CD8-positive, alpha-beta memory T cell (primary cell): ENCODE measurements at places on chromosomes 16 and 17.

GRCh38 chr16:75502916-75503605, 7.8 kb upstream of the CHST6 start:
- H3K4me3 ChIP-seq, result no peak overlapping the region
- no peak overlapping the region for H3K27ac ChIP-seq
- H3K27me3 ChIP-seq, result no peaks in the 10 kb centered on the region
- no peaks in the 10 kb centered on the region for H3K4me1 ChIP-seq
- no peaks in the 10 kb centered on the region for H3K36me3 ChIP-seq
- DNase-seq, result no peak

DNA sequence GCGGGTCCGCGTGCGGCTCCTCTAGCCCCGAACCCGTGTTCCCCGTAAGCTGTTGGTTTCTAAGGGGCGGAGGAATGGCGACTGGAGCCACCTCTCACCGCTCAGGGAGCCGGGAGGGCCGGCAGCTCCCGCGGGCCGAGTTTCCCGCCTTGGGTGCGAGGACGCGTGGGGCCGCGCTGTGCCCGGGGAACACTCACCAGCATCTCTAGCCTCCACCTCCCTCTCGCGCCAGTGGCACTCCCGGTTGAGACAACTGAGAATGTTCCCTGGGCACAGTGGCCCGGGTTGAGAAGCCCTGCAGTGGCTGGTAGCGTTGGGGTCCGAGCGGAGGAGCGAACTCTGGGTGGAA, 560 bp downstream of the TELO2 start:
- H3K36me3 ChIP-seq, result no peaks in the 10 kb centered on the region
- DNase-seq, result no peak
- H3K27me3 ChIP-seq, result no peaks in the 10 kb centered on the region

DNA sequence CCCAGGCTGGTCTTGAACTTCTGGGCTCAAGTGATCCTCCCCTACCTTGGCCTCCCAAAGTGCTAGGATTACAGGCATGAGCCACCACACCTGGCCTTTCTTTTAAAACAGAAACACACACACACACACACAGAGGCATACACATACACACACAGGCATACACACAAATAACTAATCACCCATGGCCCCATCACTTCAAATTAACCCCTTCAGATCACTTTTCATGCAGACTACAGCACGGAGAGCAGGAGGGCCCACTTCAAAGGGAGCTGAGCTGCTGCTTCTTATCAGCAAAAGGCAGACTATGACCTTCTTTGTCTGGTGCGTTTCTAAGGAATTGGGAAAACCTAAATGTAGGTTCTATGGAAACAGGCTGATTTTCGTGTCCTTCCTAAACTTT, 1.9 kb downstream of the CLCN7 start:
- H3K27me3 ChIP-seq, result no peaks in the 10 kb centered on the region
- H3K4me3 ChIP-seq, result no peak overlapping the region
- peak overlapping the region; percentile 6 for H3K27ac ChIP-seq
- peaks cover 19% of the 10 kb centered on the region for H3K4me1 ChIP-seq
- H3K36me3 ChIP-seq, result no peaks in the 10 kb centered on the region
- no peak for DNase-seq

DNA sequence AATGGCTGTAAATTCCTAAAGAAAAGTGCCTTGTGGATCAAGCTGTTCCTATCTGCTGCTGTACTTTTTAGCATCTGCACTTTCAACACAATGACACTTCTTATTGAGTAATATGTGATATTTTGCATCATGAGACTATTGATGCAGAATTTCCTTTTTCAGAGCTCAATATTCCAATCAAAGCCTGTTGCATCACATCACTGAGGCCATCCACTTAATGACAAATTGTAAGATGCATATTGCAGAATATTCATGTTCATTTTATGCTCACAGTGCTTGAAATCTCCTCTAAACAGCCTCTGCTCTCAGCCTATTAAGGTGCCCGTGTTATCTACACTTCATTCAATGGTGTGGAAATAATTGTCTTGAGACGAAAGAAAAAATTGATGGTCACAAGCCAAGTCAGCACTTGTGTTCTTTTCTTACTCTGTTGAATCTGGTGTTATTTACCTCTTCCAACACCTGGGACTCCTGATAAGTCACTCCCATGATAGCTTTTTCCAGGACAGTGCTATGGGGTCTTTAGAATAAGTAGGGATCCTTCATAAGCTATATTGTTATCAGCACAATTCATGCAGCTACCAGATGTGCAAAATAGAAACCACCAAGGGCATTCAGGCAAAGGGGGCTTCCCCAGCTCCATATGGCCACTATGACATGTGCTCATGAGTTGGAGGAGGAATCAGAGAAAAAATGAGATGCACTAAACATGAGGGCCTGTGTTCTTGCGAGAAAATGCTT, 9.3 kb upstream of the SKAP1 start:
- DNase-seq, result no peak
- no peaks in the 10 kb centered on the region for H3K27me3 ChIP-seq
- H3K36me3 ChIP-seq, result no peaks in the 10 kb centered on the region
- peaks cover 92% of the 10 kb centered on the region for H3K4me1 ChIP-seq
- H3K4me3 ChIP-seq, result peak overlapping the region; percentile 21

DNA sequence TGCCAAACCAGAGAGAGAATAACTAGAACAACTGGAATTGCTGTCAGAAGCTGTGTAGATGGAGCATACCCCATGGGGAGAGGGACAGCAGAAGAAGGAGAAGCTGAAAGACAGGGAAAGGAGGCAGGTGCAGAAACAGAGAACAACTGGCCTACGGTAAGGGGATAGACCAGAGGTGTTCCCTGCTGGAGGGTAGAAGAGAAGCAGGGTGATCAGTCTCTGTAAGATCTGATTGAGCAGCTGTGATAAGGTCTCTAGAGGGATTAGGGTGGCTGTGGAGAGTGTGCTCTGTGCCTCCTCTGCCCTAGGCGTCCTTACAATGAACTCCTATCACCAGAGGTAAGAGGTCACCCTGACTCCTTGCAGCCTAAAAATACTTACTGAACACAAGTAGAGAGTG, 30.4 kb upstream of the HS3ST3B1 start:
- H3K4me1 ChIP-seq, result no peaks in the 10 kb centered on the region
- H3K27me3 ChIP-seq, result no peaks in the 10 kb centered on the region
- no peak for DNase-seq

DNA sequence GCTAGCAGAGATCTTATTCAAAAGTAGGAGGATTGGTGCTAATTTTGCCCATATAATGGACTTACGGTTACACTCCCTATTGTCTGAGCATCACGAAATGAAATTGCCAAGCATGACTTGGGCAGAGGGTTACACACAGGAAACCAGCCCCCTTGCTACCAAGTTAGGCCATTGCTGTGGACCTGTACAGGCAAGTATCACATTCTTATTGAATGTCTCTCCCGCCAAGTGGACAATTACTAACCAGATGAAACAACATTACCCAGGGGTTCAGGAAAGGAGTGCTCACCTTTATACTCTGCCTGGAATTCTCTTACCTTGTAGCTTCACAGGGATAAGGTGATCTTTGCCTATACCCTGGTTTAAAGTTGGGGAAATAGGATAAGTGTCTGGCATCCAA, 70.6 kb upstream of the TOX3 start:
- no peaks in the 10 kb centered on the region for H3K4me1 ChIP-seq
- H3K36me3 ChIP-seq, result no peaks in the 10 kb centered on the region
- no peak for DNase-seq
- H3K4me3 ChIP-seq, result no peak overlapping the region

GRCh38 chr16:52929478-52930400, 123.0 kb downstream of the CHD9NB start:
- H3K27ac ChIP-seq, result no peak overlapping the region
- H3K4me3 ChIP-seq, result no peak overlapping the region
- no peak for DNase-seq

DNA sequence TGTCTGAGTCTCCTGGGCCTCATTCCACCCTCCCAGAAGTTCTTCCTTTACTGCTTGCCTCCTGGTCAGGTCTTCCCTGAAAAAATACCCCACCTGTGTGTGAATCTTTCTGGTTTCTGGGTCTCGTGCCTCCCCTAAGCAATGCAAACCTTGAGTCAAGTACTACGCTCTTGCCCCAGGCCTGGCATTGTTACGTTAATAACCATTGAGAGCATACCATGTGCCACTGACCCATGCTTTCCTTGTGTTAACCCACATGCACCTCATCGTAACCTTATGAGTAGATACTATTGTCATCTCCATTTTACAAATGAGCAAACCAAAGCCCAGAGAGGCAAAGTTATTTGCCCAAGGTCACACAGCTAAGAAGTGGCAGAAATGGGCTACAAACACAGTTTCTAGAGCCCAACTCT, 25.4 kb upstream of the TOB1 start:
- no peaks in the 10 kb centered on the region for H3K36me3 ChIP-seq
- H3K27ac ChIP-seq, result no peak overlapping the region
- no peak overlapping the region for H3K4me3 ChIP-seq
- no peak for DNase-seq
- no peaks in the 10 kb centered on the region for H3K27me3 ChIP-seq

- H3K4me3 ChIP-seq, result peak overlapping the region; percentile 92
- DNase-seq, result peak; percentile 67
- H3K27me3 ChIP-seq, result no peaks in the 10 kb centered on the region
- peak overlapping the region; percentile 89 for H3K27ac ChIP-seq
- peaks cover 54% of the 10 kb centered on the region for H3K4me1 ChIP-seq
- no peaks in the 10 kb centered on the region for H3K36me3 ChIP-seq
Observed at GRCh38 chr16:27314161-27314723, 468 bp downstream of the IL4R start.

DNA sequence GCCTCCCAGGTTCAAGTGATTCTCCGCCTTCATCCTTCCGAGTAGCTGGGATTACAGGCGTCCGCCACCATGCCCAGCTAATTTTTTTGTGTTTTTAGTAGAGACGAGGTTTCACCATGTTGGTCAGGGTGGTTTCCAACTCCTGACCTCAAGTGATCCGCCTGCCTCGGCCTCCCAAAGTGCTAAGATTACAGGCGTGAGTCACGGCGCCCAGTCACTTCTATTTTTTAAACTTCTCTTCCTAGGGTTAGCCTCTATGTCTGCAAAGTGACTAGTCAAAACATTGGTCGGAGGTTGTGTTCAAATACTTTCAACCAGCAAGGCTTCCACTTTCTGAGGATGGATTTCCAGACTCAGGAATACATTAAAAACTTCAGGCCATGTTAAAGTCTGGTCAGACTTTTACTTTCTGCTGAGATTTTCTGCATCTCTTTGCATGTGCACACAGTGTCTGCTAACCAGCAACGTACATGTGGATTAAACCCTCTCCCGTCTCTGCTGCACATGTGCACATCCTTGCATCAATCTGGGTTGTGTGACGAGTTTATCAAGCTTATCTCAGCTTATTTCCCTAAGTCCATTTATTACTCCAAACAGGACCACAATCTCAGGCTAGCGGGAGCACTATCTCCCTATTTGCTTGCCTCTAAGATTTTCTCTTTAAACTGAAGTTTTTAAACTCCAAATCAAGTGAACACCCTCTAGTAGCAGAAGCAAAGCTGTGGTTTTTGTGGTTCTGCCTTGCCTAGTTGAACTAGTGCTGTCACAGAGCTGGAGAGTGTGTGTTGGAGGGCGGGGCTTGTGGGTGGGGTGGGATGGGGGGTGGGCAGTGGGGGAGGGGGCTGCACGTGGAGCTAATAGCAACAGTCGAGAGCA, 525.2 kb upstream of the GOT2 start:
- H3K27me3 ChIP-seq, result no peaks in the 10 kb centered on the region
- peaks cover 9% of the 10 kb centered on the region for H3K4me1 ChIP-seq
- DNase-seq, result no peak
- H3K36me3 ChIP-seq, result no peaks in the 10 kb centered on the region
- no peak overlapping the region for H3K27ac ChIP-seq
- no peak overlapping the region for H3K4me3 ChIP-seq

DNA sequence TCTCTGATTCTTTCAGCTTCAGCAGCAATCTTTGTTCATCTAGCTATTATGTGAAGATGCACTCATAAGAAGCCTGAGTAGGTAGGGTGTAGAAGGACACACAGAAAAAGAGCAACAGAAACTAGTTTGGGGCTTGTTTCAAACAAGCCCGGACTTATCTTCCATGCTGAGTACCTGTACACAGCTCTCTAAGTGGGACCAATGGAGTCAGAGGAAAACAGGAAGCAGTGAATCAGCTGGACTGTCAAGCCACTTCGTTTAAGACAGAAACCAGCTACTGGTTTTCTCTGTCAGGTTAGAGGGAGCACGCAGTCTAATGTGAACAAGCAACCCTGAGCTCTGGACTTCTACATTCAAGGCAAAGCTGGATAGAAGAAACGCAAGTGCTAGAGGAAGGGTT, 16.0 kb downstream of the MAP2K6 start:
- H3K27me3 ChIP-seq, result no peaks in the 10 kb centered on the region
- no peaks in the 10 kb centered on the region for H3K36me3 ChIP-seq
- H3K27ac ChIP-seq, result no peak overlapping the region
- no peak overlapping the region for H3K4me3 ChIP-seq

DNA sequence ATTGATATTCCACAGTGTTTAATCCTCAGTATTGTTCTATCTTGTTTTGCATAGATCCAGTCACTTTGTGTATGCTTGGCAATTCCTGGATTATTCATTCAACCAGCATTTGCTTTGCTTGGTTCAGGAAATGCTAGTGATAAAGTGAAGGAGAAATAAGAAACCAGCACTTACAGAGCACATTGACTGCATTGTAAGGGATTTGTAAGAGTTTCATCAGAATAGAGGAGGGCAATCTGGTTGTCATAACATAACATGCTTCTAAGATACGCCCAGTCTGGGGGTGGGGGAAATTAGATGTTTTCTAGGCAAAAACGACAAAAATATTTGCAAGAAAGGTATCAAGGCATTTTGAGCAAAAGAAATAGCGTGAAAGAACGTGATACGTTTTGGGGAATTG, 40.4 kb downstream of the TNRC6A start:
- H3K4me1 ChIP-seq, result no peaks in the 10 kb centered on the region
- no peak overlapping the region for H3K27ac ChIP-seq
- H3K27me3 ChIP-seq, result no peaks in the 10 kb centered on the region
- H3K36me3 ChIP-seq, result no peaks in the 10 kb centered on the region
- no peak overlapping the region for H3K4me3 ChIP-seq

DNA sequence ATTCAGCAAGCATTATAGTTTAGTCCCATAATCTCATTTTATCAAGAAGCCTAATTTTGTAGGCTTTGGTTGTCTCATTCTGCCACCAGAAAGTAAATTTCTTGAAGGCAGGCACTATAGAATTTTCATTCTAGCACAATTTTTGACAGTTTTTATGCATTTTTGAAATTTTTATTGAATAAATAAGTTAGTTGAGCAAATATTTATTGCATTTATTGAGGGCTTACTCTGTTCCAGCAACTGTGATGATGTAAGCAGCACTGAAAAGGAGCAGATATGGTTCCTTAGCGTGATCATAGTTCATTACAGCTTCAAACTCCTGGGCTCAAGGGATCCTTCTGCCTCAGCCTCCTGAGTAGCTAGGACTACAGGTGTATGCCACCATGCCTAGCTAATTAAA, 34.2 kb downstream of the PPM1E start:
- H3K4me1 ChIP-seq, result no peaks in the 10 kb centered on the region
- H3K27me3 ChIP-seq, result no peaks in the 10 kb centered on the region
- no peak for DNase-seq
- no peak overlapping the region for H3K4me3 ChIP-seq
- H3K27ac ChIP-seq, result no peak overlapping the region
- no peaks in the 10 kb centered on the region for H3K36me3 ChIP-seq
